Fibroblast of gingiva (primary cell): ENCODE measurements at places on chromosomes 11 and 22.

DNA sequence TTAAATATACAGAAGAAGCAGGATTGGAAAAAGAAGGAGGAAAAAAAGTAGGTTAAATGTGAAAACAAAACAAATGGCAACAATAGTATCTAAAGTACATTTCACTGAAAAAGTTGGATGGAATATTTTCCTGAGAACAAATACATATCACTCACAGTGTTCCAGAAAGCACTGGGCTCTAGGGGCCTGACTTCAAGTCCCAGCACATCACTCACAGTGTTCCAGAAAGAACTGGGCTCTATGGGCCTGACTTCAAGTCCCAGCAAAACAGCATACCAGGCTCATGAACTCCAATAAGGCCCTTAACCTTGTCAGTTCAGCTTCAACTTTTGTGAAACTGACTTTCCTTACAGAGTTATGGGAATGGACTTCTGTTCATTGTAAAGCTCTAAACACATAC is 46.0 kb upstream of the CCDC34 start:
- no peak for DNase-seq

DNA sequence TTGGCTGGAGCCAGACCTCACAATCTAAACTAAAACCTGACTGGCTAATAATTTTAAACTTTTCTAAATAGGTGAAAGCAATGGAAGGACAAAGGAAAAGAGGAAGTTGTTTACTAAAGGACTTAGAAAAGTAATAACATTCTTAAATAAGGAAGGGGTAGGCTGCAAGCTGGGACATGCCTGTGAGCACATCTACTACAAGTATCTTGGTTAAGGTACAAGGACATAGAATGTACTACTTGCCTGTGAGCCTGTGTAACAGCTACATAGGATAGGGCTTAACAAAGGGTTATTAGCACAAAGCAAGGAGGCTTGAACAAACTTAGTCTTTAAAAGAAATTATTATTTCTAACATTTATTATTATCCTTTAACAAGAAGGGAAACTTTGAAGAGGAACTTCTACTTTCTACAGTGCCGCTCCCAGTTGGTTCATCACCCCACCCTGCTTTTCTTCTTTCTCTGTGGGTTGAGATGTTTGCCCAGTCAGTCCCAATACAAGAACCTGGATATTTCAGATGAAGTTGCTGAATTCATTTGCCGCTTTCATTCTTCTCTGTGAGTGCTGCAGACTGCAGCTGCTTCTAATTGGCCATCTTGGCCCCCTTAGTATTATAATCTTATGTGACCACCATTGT is 87.5 kb downstream of the PRMT3 start:
- DNase-seq, result no peak

GRCh38 chr11:102421261-102421660 is 31.3 kb downstream of the TMEM123 start:
- no peak for DNase-seq

GRCh38 chr11:68584097-68584496 is 100.2 kb upstream of the GAL start:
- no peak for DNase-seq

- no peak for DNase-seq
Observed at GRCh38 chr11:2091112-2091746, 48.0 kb downstream of the IGF2 start.

- DNase-seq, result no peak
Observed at GRCh38 chr11:113626736-113627135, 79.4 kb downstream of the TMPRSS5 start.

DNA sequence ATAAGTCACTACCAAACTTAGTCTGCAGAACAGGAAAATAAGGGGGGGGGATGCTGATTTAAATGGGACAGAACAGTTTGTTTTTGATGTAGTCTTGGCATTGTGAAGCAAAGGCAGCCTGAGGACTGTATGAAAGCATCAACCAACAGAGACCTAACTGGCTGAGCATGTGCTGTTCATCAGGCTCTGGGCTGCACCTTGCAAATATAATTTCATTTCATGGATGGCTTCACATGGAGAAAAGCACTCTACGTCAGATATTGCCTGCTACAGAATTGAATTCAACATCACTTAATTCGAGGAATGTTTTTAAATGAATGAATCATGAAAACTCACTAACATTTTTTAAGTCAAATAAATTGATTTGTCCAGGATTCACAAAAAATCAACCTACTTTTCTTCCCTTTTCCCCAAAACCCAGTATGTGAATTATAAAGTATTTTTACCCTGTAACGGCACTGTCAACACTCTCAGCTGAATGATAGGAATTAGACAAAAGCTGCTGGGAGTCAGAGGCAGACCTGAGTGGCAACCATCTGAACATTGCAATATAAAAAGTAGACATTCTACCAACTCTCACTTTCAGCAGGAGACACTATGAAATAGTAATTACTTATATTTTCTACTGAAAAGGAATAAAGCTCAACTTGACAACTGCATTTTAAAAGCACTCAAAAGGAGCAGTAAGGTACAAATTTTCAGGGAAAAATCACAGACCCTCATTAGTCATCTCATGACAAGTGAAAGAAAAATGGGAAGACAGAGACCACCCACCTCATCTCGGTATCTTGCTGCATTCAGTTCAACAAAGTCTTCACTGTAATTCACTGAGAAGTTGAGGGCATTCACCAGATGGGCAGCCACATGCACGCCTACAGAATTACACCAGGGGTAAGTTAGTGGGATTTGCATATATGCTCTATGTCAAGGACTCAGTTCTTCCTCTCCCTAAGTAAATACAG is 47.5 kb downstream of the NOX4 start:
- no peak for DNase-seq

- no peak for DNase-seq
Observed at GRCh38 chr11:2128130-2128510, 11.1 kb downstream of the IGF2 start.

DNA sequence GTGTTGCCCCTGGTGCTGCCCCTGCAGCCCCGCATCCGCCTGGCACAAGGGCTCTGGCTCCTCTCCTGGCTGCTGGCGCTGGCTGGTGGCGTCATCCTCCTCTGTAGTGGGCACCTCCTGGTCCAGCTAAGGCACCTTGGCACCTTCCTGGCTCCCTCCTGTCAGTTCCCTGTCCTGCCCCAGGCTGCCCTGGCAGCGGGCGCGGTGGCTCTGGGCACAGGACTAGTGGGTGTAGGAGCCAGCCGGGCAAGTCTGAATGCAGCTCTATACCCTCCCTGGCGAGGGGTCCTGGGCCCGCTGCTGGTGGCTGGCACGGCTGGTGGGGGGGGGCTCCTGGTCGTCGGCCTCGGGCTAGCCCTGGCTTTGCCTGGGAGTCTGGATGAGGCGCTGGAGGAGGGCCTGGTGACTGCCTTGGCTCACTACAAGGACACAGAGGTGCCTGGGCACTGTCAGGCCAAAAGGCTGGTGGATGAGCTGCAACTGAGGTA is 278 bp downstream of the ROM1 start:
- no peak for DNase-seq

- no peak for DNase-seq
Observed at GRCh38 chr11:45341372-45341771, 55.2 kb upstream of the SYT13 start.

DNA sequence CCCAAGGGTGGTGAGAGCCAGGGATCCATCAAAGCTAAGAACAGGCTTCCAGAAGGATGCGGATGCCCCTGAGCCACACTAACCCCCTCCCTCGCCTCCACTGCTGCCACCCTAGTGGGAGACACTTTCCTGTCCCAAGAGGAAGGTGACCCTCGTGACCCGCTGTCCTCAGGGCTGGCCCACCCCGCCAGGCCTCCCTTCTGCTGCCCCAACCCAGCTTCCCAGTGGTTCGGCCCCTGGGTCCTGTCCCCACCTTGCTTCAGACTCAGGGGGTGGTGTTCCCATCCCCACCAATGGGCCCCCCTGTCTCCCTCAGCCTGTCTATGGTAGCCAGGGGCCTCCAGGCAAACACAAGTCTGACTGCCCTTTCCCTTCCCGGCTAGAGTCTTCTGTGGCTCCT is 6.5 kb upstream of the PICK1 start:
- DNase-seq, result no peak

- no peak for DNase-seq
Observed at GRCh38 chr22:23705358-23705757, 14.5 kb downstream of the RGL4 start.

DNA sequence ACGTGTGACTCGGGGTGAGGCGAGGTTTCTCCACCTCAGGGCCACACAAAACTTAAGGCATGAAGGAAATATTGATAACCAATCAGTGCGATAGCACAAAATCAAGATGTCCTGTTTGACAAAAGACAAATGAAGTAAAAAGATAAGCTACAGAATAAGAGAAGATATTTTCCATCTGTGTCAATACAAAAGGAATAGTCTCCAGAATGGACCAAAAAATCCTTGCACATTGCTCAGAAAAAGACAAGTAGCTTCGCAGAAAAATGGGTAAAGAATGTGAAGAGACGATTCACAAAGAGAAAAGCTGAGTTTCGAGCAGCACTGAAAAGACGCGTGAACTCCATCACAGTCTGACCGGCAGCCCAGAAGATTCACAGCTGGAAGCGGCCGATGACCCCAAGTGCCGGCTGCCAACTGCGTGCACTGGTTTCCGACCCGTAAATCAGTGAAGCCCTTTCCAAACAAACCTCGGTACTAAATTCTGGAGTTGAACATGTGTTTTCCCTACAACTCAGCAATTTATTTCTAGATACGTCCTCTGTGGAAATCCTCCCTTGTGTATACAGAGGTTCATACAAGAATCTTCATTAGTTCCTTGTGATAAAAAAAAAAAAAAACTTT is 308.4 kb downstream of the BRD1 start:
- DNase-seq, result no peak

GRCh38 chr11:113721462-113722066 is 15.5 kb upstream of the TMPRSS5 start:
- DNase-seq, result peak; percentile 44

DNA sequence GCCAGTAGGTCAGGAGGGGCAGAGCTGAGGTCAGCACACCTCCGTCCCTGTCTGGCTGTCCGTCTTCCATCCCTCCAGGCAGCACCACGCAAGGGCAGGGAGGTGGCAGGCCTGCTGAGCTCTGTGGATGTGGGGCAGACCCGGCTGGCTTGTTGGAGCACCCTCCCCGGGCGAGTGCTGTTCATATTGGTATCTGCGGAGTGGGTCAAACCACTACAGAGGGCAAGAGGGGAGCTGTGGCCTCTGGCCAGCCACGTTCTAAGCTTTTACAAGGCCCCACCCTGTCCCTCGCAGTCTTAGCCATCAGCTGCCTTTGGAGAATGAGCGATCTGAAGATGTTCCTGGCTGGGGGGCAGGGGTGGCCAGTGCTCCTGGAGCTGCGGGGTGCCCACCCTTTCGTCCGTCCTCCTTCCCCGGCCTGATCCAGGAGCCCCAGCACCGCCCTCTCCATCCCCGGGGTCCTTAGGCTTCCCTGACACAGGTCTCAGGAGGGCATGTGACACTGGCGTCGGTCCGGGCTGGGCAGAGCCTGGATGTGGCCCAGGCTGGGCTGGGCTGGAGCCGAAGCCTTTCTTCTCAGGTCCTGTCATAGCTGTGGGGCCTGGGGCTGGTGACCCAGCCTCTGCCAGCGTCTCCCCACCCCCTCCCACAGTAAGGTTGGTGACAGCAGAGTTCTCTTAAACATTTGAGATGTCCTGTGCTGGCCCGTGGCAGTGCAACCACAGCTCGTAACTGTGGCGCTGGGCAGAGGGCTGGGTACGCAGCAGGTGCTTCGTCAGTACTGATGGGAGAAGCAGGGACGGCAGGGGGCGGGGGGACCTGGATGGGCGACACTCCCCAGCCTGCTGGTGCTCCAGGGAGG is 31.7 kb upstream of the GRAMD4 start:
- no peak for DNase-seq

DNA sequence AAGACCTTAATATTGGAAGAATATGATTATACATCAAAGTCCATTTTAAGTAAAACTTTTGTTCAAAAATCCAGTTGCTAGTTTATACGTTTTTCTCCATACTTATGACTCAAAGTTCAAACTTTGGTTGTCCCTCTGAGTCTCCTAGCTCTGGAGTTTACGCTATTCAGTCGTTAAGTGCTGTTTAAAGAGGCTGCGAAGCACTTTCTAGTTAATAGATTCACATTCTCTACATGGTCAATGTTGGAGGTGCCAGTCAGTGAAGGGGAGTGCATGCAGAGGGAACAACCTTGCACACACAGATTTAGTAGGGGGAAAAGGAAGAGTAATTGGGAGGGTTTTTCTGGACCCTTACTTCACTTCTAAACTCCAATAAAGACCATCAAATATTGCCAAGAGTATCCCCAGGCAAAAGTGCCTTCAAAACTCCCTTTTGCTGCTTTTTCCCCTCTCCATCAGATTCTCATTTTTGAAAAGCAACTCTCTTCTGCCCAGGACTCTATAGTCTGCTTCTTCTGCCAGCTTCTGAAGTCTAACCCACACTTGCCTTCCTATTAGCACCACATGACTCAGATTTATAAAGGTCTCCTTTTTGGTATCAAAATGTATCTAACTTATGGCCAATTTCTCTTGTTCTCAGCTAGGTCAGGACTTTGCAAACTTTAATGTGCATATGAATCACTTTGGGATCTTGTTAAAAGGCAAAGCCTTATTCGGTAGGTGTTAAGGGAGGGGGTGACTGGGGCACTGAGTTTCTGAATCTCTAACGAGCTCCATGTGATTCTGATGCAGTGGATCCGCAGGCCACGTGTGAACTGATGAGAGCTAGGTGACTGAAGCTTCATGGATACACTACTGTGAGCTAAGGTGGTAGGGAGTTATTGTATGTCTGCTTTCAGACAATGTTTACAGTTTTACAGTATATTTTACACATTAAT is 96.2 kb upstream of the MTMR2 start:
- no peak for DNase-seq

- DNase-seq, result no peak
Observed at GRCh38 chr11:98260983-98261382, 759.8 kb upstream of the CNTN5 start.

DNA sequence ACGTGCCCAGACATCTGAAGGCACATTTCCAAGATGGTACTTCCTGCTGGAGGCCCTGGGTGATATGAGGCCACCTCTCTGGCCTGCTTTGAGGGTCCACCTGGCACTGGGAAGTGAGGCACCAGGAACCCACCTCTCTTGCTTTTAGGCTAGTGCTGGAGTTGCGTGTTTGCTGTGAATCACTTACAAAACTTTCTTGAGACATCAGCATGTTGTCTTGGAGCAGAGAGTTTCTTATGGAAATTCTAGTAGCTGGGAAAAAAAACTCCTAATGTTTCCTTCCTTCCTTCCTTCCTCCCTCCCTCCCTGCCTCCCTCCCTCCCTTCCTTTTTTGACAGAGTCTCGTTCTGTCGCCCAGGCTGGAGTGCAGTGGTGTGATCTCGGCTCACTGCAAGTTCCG is 341.3 kb downstream of the MIAT start:
- no peak for DNase-seq

- no peak for DNase-seq
Observed at GRCh38 chr11:92510591-92510990, 286.0 kb downstream of the FAT3 start.

GRCh38 chr11:63985812-63986155 is 454 bp upstream of the OTUB1 start:
- DNase-seq, result no peak

DNA sequence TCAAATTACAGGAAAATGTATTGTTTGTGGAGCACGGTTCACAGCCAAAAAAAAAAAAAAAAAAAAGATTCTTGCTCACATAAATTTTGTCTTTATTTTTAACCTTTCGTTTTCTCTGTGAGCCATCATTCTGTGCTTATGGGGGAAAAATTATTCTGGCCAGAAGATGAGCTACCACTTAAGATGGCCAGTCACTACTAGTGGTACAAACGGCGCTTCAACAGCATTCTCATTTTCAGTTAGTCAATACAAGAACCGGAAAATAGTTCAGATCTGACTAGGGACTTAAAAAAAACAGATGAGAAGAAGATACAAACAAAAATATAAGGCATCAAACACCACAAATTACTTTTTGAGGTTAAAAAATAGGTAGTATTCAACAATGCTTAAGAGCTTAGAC is 158.6 kb upstream of the CNTN5 start:
- no peak for DNase-seq

GRCh38 chr11:19800714-19801519 is 88.3 kb downstream of the NAV2 start:
- DNase-seq, result peak; percentile 48
